ENCODE measurements at places on chromosomes 12 and 14.
A peak's percentile ranks its signal among the peaks of the same experiment; 100 is the strongest.

DNA sequence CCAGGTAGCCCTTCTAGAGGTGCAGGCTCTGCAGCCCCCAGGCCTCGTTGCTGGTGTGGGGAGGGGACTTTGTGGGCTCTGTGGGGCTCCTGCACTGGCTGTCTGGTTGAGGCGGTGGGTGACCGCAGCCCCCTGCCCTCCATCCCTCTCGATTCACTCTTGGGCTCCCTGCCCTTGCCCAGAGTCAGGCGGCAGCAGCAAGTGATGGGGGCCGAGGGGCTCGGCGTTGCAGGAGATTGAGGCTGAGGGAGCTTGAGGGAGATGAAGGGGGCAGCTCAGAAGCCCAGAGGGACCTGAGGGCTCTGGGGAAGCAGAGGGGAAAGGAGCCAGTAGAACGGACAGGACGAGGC, 9.5 kb upstream of the LRTM2 start:
- DNase-seq: no peak

DNA sequence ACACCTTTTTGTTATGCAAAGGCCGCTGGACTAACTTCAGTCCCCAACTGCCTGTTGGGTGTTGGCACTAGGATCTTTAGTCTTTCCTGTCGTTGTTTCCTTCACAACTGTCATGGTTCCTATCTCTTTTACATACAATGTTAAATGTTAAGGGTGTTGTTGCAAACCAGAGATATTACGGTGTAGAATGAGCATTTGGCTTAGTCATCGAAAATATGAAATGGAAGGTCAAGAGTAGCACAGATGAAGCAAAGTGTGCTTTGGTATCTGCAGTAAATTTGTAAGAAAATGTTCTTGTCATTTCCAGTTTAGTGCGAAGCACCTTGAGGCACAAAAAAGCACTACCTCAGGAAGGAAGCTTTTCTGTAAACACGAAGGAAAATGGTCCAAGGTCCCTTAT, 751.3 kb upstream of the LRFN5 start:
- DNase-seq: no peak

DNA sequence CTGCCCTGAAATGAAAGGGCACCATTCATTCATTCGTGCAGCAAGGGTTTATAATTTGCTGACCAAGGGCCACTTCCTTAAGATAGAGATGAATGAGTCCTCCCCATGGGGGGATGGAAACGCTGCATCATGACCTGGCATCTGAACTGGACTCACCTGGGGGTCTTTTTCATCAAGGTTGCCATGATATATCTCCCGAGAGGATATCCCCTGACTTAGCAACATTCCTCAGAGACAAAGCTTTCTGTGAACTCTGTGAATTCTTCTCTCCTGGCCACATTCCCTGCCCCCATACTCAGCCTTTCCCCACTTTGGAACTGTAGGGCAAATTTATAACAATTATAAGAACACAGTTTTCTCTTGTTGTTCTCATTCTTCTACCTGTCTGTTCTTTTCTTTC, 30.8 kb downstream of the SRRM4 start:
- no peak for DNase-seq

DNA sequence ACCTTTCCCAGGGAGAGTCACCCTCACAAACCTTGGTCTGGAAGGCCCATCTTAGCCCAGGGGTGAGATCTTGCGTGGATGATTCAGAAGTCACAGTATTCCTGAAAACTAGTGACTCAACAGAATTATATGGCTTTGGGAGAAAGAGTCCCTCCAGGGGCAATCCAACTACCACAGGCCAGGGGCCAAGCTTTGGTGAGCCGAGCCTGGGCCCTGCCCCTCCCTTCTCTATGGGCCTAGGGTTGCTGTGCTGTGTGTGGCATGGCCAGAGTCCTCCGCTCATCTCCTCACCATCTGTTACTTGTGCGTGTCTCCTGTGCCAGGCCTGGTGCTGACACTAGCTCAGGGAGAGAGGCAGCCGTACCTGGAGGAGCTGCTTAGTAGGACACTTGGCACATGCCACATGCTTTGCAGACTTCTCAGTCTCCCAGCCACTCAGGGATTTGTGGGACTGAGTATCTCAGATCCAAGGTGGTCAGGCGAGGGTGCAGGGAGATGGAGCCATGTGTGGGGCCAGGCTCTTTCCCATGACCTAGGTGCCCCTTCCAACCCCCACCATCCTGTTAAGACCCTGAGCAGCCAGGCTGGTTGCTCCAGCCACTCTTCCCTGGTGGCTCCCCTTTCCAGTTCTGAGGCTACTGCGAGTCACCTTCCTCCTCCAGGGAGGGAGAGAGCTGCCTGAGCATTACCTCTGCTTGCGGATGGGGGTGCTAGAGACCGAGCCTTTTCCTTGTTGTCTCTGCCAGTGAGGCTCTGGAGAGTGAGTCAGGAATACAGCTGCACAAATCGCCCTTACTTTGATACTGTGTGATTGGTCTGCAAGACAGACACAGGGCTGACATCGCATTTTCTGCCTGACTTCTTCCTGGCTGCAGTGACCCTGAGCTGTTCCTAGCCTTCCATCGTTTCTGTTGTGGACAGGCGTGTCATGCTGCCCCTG, 94.1 kb downstream of the SLC25A47 start:
- DNase-seq: no peak

- DNase-seq: peak; percentile 43
Measured at GRCh38 chr12:81759190-81760051, at the start of gene PPFIA2. Gene PPFIA2 (minus strand): TSS chr12:81759350.

- DNase-seq: no peak
Measured at GRCh38 chr12:57229046-57229633, 371 bp upstream of the SHMT2 start.

- DNase-seq: no peak
Measured at GRCh38 chr14:75204116-75204515, 27.7 kb upstream of the TMED10 start.

GRCh38 chr14:49769171-49769570, 1.2 kb downstream of the KLHDC2 start:
- no peak for DNase-seq

DNA sequence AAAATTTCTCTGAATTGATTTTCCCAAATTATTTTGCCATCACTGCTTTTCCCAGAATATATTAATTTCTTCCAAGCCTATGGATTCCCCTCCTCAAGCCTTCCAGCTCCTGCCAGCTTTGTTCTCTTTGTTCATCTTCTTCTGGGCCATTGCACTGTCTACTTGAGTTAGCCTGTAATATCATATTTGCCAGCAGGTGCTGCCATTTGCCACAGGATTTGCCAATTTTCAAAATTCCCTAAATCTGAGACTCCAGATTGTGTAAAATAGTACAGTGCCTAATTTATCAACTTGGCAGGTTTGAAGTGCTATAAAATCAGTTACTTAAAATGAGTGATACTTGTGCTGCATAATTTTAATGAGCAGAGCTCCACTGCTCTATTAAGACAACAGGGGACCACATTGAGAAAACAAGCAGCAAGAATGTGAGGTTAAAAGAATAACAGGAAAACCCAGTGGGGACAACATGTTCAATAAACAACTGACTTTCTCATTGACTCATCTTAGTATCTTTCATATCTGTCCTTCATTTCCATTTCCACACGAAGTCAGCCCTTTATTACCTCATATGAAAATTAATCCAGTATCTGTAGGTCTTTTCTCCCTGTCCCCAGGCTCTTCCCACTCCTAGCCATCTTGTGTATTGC, 84.6 kb upstream of the CCDC196 start:
- DNase-seq: peak; percentile 45

DNA sequence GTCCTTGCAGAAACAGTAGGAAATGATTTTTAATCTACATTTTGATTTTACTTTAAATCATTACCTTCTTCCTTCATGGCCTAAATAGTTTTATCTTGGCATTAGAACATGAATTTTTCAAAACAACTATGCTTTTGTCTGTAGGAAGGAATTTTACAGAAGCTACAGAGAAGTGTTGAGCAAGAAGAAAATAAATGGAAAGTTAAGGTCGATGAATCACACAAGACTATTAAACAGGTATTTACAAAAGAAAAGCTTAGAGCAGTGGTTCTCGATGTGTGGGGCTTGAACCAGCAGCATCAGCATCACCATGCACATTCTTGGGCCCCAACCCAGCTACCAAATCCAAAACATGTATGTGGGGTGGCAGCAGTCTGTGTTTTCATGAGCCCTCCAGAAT, 91.6 kb downstream of the KTN1 start:
- DNase-seq: no peak

GRCh38 chr12:117702741-117703140, 266.0 kb downstream of the KSR2 start:
- no peak for DNase-seq
